Skeletal muscle cell (primary cell): ENCODE measurements at places on chromosomes 2 and 18.
A peak's percentile ranks its signal among the peaks of the same experiment; 100 is the strongest.

GRCh38 chr2:105801961-105802360 is 57.2 kb downstream of the NCK2 start:
- no peak for DNase-seq

DNA sequence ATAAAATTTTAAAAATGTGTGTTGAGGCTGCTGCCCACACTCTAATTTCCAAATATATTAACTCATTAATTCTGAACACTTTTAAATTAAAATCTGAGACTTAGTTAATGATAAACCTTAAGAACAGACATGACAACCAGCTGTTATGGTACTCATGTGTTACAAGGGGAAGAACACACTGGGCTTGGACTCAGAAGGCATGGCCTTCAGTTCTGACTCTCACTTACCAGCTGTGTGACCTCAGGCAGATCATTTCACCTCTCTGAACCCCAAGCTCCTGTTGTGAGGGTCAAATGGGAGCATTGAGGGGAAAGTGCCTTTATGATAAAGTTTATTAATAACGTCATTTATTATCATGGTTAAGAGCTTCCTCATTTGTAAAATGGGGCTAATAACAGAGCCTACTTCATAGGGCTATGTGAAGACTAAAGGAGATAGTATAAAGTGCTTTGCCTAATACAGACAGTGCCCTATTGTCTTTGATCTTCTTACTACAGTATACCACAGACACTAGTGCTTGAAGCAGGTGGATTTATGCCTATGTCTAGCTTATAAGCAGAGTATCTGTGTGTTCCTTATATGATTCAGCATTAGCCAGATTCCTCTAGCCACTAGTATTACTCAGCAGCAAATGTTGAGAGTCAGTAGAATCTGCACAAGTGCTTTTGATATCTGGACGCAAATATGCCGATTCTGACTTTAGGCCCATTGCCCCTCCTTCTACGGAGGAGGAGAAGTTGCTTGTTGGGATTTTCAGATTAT is 99.6 kb downstream of the SGPP2 start:
- no peak for DNase-seq

DNA sequence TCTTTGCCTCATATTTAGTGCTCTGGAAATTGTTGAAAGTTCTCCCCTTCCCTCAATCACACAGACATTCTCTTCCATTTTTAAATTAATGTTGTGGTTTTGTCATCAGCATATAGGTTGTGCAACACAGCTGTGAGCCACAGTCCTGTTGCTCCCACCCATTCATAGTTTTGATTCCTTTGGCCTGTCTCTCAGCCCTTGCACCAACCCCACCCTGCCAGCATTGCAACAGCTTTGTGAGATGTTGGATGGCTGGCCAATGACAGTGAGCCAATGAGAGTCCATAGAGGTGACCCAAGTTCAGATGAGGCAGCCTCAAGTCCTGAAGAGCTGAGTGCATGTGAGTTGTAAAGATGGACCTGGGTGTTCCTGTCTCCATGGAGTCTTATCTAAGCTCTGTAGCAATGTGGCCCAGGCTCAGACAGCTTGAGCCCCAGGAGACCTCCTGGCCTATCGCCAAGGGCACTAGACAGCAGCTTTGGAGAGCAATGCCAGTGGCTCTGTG is 775.5 kb downstream of the RNF144A start:
- DNase-seq, result peak; percentile 91

DNA sequence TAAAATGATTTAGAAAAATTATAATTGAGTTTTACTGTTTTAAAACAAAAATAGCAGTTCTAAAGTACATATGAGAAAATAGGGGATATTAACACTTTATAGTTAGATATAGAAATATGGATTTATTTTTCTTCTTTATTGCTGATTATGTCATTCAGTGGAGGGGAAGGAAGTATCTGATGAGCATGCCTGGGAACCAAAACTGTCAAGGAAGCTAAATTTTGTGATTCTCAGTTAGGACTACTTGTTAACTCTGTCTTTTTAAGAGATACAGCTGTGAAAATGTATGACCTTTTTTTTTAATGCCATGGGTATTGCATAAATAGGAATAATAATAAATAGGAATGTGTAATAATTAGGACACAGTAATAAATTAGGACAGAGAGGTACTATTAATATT is 44.8 kb downstream of the ITGAV start:
- DNase-seq, result no peak

DNA sequence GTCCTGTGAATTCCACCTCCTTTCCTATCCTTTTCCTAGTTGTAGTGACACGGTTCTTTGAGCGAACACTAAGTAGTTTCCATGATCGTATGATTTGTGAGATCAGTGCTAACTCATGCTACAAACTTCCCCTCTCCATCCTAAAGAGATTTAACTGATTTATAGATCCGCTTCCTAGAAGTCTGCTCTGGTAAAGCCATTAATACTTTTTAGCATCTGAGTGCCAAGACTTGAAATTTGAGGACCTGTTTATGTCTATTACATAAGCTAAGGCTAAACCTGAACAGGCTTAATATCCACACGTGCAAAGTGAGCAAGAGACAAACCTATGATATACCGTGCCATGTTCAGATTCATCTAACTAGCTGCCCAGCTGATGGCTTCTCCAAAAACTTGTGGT is 14.9 kb downstream of the PROKR1 start:
- DNase-seq, result no peak

DNA sequence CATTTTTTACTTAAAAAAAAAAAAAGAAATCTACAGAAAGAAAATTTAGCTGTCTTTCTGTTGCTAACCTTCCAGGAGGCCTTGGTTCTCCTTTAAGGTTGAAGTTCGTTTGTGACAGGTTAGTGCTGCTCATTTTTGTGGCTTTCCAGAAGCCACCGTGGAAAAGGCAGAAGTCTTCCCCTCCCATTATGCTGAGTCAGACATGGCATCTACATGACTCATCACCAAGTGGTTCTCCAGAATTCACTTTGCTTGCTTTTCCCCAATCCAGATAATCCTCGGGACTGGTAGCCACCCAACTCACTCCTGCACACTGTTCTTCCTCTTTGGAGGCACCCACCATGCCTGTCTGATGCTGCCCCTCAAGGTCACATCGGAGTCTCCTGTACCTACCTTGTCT is 228.7 kb downstream of the PIK3C3 start:
- peak; percentile 53 for DNase-seq

DNA sequence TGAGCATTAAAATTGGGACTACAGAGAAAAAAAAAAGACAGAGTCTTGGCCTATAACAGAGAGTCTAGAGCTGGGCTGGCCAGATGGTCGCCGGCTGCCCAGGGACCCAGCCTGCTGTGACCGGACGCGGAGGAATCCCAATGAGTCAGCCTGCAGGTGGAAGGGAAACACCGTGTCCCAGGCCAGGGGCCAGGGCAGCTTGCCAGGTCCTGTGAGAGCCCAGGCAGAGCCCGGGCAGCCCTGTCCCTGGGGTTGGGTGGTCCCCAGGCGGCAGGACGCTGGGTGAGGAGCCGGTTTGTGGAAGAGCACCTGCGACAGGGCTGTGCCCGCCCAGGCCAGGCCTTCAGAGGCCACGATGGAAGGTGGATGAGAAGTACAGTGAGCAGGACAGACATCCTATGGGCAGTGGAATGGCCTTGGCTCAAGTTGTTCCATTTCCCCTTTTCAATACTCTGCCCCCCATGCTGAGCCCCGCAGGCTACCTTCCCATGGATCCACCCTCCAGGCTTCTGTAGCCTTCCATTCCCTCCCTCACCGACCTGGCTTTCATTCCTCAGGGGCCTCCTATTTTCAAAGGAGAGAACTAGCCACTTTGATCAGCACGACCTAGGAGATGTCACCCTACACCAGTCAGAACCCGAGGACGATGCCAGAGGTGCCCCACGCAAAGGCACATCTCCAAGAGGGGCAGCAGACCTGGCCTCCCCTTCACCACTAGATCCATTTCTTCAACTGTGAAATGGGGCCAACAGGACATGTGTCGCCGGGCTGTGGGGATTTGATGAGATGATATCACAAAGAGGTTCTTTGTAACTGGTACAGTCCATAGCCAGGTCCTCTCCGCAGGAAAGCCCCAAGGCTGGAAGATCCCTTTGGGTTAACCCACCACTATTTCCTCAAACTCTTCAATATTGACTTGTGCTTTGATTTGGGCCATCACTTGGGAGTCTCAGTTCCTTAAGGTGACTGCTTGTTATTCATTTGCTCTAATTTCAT is 87.5 kb downstream of the POLR1A start:
- no peak for DNase-seq

- no peak for DNase-seq
Observed at GRCh38 chr2:8442833-8443486, 238.9 kb upstream of the ID2 start.

DNA sequence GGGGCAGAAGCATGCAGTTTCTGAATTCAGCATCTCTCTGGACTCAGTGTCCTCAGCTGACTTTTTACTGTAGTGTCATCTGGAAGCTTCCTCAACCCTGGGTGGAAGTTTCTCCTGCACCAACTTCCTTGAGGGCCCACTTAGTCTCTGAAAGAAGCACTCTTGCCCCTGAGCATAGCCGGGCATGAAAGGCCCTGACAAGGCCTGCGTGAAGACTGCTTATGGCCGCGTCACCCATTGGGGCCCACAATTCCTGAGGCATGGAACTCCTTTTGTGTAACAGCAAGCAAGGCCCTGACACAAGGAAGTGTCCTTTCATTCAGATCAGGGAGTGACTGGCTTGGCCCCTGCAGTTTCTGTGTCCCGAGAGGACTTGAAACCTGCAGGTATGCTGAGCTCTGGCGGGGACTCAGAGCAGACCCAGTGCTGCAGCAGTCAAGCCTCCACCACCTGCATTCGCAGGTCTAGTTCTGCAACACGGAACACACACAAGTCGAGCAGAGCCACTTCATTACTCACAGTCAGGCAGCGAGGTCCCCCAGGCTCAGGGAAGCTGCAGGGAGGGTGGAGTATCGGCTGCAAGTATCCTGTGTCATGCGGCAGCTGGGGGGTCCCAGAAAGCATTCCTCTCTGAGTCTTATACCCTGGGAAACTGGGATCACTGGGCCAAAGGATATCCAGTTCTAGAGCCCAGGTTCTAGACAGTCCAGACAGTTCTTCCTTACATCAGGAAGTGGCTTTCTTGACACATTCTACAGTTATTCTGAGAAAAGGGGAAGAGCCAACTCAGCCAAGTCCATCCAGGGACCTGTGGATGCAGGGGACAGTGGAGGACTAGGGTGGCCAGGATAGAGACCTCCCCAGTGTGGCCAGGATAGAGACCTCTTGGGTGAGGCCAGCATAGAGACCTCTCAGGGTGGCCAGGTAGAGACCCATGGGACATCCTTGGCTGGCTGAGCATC is 35.6 kb upstream of the PRLH start:
- DNase-seq, result no peak

DNA sequence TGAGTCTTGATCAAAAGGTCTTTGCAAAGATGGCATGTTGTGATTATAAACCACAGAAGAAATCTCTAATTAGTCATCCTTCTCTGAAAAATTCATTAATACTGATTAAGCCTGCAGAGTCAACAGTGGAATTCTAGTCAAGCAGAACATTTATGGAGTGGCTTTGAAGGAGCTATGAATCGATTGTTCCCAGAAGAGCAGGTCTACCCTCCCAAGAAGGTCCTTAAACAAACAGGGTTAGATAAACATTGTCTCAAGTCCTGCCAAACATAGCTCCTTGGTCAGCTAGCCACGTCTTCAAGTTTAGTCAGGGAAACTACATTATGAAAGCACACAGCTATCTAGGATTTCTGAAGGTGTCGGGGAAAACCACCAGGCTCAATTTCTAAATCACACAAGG is 88.9 kb downstream of the ITGA4 start:
- peak; percentile 35 for DNase-seq

DNA sequence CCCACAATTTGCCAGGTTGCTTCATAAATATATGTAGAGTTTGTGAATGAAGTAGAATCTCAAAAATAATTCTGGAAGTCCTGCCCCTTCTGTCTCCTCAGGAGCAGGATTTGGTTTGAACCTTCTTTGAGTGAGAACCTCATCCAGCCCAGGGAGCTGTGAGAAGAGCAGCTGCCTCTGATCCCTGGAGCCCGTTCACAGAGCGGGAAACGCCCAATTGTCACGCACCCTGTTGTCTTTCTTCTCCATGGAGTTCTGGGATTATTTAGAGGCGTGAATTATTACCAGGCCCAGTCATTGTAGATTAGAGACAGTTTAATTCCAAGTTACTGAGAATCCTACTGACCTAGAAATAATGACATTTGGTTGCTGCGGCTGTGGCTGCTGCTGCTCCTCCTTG is 66.1 kb downstream of the TPO start:
- no peak for DNase-seq

- no peak for DNase-seq
Observed at GRCh38 chr2:241984271-241984655, 114.7 kb downstream of the RTP5 start.

DNA sequence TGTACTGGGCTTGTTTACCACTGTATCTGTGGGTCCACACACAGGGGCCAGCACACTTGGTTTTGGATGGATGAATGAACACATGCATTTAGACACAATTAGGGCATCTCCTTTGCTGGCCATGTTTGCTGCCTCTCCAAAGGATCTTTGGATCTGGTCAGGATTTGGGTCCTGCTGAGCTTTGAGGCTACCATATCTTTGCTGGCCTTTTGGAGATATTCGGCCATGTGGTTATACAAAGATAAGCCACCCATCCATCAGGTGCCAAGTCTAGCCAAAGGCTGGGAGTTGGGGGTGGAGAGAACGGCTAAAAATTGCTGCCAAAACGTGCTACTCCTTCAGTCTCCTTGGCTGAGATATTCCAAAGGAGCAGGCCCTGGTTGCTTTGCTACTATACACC is 18.2 kb upstream of the FZD7 start:
- DNase-seq, result no peak

GRCh38 chr2:147845411-147845971 is 662 bp downstream of the ACVR2A start:
- DNase-seq, result no peak

GRCh38 chr18:22173221-22173927 is 4.0 kb downstream of the GATA6 start:
- no peak for DNase-seq

- no peak for DNase-seq
Observed at GRCh38 chr2:47091118-47091517, 64.0 kb downstream of the STPG4 start.

DNA sequence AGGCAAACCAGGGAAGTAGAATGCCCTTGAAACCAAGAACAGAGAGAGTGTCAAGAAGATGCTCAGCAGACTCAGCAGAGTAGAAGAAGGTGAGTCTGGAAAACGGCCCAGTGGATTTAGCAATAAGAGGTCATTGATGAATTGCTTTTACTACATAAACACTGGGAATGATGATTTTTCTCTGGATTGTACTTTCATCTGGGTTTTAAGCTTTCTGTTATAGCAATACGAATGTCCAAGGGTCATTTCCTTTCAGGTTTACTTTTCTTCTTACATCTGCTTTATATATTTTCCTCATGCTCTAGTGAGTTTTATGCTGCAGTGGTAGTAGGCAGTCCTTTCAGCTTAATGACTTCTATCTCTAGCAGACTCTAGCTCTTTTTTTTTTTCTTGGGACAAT is 16.9 kb downstream of the EML6 start:
- DNase-seq, result no peak

DNA sequence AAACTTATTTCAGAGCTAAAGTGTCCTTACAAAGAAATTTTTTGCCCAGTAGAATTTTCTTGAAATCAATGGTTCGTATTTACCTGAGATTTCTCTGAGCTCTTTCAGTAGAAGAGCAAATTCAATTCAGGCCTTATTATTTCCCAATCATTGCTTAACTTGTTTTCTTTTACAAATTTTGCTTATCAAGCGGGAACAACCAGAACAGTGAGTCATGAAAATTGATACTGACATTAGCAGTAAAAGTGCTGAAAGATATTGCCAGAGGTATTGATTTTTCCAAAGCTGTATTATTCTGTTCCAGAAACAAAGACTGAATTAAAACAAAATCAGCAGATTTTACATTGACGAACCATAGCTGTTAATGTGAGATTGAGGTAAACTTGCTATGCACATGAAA is 10.1 kb upstream of the RIOK3 start:
- no peak for DNase-seq

GRCh38 chr2:11048335-11049008 is 106.8 kb upstream of the SLC66A3 start:
- no peak for DNase-seq
